Chondrocyte (in vitro differentiated cells): ENCODE measurements at places on chromosomes 3 and 15. TPM values are rescaled to one million over a fixed set of nuclear protein-coding genes. Genes with fewer than 3 reads are reported as not detected.

DNA sequence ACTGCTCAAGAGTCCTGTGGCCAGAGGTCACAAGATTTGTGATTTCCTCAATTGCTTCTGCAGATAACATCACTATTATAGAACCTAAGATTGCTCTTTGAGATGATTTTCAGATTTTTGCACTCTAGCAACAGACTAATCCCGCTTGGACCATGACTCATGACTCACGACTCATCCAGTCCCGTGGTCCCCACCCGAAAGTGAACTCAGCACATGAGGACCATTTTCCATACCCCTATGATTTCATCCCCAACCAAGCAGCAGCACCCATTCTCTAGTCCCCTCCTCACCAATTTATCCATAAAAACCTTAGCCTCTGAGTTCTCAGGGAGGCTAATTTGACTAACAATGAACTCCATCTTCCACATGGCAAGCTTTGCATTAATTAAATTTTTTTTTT lies 106.3 kb upstream of the ALCAM start:
- DNase-seq, result no peak

GRCh38 chr15:41698779-41699178 lies 38.6 kb downstream of the MGA start:
- no peak for DNase-seq

GRCh38 chr15:74193905-74194304 lies 8.7 kb downstream of the STRA6 start:
- no peak for DNase-seq

DNA sequence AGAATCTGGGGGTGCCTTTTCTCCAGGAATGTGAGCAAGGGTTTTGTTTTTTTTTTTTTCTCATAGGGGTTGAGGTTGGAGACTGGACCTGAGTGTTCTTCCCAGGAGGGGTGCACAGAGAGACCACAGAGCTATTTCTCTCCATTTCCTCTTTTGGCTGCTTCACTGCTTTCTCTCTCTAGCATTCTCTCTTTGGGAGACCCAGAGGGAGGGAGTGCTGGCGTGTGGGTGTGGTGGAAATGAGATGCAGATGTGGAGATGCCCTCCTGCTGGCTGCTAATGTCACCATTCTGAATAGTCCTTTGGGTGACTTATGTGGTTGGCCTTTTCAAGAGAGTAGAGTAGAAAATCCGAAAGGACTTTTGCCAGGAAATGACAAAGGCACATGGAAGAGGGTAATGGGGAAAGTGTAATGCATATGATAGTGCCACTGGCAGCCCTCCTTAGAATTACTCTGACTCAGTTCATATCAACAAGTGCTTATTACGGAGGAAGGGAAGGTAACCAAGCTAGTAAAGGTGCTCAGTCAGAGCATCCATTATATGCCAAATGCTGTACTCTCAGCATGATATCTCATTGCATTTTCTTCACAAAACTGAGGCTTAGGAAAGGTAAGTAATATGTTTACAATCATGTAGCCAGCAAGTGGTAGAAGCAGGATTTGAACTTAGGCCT lies 1.9 kb downstream of the SYN2 start:
- no peak for DNase-seq

DNA sequence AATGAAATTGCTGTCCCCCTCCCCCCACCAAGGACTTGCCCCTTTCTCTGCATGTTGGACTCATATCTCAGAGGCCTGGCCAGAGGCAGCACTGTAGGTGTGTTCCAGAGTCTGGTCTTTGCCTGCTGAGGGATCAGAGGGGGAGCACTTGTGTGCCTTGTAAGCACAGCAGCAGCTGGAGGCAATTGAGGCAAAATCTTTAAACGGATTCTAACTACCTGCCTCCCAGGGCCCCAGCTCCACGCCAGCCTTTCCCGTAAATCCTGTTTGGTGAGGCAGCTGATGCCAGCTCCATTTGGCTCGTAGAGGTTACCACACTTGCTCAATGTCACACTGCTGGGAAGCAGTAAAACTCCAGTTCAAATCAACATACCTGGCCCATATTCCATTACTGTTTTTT lies 2.3 kb upstream of the IDH2 start:
- peak; percentile 29 for DNase-seq

DNA sequence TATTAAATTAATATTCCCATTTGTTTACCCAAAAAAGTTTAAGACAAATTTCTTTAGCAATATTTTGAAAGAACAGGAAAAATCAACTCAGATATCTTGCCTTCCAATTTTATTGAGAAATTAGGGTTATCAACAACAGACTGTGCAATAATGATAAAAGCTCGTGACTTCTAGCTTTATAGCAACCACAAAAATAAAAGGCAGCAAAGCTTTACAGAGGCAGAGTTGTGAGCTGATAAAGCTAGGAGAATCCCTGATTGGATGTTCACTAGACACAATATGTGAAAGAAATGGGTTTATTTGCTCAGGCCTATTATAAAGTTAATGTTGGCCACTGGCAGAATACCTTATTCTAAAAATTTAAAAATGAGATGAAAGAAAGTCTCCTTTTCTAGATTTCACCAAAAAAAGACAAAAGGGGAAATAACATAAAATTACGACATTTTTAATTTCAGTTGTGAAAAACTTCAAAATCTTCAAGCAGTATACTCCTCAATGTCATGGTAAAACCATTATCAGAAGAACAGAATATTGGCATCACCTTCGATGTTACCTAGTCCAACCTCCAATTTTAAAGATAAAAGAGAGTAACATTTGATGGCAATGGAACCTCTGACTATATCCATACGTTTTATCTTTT lies 2.8 kb downstream of the VPS13C start:
- DNase-seq, result no peak

The LRRC31 gene
- not detected in 3 replicates for total RNA-seq

DNA sequence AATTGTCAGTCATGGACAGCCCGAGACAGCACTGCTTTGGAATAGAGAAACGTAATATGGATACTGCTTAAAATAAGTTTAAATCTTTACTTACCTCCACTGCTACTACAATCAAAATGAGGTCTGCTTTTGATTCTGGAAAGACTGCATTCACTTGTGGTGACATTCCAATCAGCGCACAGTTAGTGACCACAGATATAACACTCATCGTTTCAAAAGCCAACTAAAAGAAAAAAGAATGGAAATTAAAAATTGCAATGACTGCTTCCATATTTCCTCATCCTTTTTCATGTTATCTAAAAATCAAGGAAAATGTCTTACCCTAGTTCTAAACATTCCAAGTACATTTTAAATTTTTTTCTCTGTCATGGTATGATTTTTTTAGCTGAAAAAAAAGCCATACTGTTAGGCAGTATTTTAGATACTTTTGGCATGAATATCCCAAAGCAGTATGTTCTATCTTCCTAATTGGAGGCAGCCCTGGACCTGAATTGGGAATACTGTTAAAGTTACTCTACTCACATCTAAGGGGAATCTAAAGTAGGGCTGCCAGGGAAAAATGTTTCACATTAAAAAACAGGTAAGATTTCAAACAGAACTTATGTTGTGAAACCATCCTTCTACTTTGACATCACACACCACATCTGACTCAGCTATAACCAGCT lies 72.1 kb downstream of the ANO10 start:
- no peak for DNase-seq

- no peak for DNase-seq
These were observed 16.4 kb downstream of the PRR23E start for GRCh38 chr3:127209155-127209839.

The ITIH3 gene
- 3.5 to 17.8 TPM (median 16.9 TPM) in 3 replicates for total RNA-seq
